Astrocyte of the hippocampus (primary cell): ENCODE measurements at places on chromosomes 1 and 21.

DNA sequence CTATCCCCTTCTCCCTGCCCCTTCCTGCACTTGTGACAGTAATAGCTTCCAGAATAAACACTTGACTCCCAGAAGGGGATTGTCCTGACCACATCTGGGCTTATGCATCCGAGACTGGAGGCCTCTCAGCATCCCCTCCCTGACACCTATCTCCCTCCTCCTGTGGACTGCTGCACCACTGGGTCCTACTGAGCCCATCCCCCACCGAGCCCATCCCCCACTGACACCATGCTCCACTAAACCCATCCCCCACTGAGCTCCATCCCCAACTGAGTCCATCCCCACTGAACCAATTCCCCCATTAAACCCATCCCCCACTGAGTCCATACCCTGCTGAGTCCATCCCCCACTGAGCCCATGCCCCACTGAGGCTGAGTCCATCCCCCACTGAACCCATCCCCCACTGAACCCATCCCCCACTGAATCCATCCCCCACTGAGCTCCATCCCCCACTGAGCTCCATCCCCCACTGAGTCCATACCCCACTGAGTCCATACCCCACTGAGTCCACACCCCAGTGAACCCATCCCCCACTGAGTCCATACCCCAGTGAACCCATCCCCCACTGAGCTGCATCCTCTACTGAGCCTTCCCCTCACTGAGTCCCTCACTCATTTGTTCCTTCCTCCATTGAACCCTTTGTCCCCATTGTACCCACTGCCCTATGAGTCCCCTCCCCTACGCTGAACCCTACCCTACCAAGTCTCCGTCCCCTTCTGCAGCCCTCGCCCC is 5.6 kb downstream of the PDZK1IP1 start:
- DNase-seq: no peak

- peak; percentile 35 for DNase-seq
Observed at GRCh38 chr1:244861683-244862082, 2.7 kb downstream of the HNRNPU start.

GRCh38 chr1:172895050-172895460 is 155.7 kb downstream of the TNFSF18 start:
- DNase-seq: no peak

DNA sequence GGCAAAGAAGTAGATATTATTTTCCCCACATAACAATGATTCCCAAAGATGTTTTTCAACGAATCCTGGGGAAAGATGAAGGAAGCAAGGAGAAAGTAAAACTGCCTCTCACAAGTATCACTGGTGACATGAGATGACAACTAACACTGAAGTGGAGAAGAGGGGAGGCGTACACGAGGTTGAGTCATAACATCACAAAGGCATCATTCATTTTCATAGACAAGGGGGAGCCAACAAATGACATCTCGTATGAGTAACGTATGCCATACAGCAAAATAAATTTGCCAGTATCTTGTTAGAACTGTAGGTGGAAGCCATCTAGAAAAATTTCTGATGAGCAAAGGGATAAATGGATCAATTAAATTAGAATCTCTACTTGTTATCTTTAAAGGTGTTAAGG is 56.6 kb downstream of the ATP1B1 start:
- peak; percentile 16 for DNase-seq

DNA sequence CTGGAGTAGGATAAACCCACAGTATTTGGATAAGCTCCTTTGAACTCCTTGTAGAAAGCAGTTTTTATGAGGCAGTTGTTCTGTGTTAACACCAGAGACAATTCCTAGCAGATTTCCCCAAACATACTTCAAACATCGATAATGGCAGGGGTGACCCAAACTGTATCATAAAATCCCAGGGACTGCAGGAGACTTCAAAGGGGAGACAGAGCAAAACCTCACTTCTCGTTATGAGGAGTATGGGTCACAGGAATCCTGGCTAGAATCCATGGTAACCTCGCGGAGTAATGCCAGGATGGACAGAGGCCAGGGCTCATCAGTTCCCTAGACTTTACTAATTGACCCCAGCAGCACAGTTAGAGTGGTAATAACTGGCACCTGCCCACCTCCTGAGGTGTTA is 148.0 kb downstream of the DHRS3 start:
- no peak for DNase-seq

- no peak for DNase-seq
Observed at GRCh38 chr1:60992165-60992564, 90.2 kb upstream of the NFIA start.

- DNase-seq: peak; percentile 71
Observed at GRCh38 chr1:242787968-242788367, 263.5 kb upstream of the PLD5 start.

GRCh38 chr1:239418681-239419080 is 32.3 kb downstream of the CHRM3 start:
- no peak for DNase-seq

GRCh38 chr1:212442408-212442807 is 9.7 kb downstream of the NENF start:
- DNase-seq: no peak

- DNase-seq: no peak
Observed at GRCh38 chr1:4464478-4464877, 189.9 kb upstream of the AJAP1 start.

DNA sequence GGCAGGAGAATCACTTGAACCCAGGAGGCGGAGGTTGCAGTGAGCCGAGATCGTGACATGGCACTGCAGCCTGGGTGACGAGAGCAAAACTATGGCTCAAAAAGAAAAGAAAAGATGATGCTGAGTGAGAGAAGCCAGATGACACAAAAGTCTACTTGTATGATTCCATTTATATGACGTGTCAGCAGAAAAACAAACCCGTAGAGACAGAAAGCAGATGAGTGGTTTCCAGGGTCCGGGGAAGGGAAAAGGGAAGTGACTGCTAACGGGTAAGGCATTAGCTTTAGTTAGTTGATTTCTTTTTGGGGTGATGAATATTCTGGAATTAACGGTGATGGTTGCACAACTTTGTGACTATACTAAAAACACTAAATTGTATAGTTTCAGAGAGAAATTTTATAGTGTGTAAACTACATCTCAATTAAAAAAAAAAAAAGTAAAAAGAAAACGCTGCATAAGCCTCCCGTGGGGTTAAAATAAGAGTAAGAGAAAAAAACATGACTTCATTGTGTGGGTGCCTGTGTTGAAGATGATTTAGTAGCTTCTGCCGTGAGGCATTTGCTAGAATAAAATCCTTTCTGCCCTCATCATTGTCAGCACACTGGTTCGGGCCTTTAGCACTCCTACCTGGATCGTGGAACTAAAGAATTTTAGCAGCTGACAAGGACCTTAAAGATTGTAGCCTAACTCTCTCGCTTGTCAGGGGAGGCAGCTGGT is 24.7 kb upstream of the ATP5PO start:
- DNase-seq: peak; percentile 20

DNA sequence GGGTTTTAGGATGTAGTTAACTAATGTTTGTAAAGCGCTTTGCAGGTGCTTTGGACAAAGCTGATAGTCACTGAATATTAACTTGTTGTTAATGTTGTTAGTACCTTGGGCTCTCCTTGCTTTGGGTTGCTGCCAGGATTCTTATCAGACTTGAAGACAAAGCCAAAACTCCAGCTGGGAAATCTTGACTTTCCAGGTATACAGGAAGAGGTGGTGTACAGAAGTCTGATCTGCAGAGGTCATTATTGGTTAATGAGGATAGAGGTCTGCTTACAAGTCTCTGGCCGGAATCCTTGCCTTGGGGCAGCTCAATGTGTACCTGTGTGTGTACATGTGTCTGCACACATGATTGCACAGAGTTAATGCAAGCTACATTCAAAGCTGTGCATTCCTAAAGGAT is 96.0 kb upstream of the POU3F1 start:
- DNase-seq: no peak

DNA sequence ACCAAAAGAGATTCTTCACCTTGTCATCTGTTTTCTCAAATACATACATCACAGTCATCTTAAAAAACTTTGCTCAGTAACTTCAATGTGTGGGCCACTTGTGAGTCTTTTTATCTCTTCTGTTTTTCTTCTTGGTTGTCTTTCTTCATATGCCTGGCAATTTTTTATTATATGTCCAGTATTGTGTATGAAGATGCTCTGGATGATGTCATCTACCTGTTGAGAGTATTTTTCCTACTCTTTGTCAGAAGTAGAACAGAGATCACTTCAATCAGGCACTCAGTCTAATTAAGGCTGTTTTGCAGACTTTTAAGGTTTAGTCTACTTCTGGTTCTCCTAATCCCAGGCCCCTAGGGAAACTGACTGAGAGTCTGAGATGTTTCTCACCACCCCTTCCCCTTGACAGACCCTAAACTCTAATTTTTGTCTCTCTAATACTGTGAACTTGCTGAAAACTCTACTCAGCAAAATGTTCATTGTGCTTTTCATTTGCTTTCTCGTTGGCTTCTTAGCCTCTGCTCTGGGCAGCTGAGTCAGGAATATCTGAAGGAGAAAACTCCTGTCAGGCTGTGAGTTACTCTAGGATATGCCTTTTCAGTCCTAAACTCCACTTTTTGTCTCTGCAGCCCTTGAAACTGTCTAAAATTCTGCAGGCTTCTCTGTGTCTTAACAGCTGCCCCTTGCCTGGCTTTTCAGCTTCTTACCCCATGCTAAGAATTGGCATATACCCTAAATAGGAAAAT is 33.0 kb upstream of the DNAJC6 start:
- no peak for DNase-seq

GRCh38 chr1:176136891-176137290 is 70.2 kb downstream of the COP1 start:
- DNase-seq: no peak

GRCh38 chr1:92848201-92848600 is 16.4 kb downstream of the RPL5 start:
- DNase-seq: no peak

DNA sequence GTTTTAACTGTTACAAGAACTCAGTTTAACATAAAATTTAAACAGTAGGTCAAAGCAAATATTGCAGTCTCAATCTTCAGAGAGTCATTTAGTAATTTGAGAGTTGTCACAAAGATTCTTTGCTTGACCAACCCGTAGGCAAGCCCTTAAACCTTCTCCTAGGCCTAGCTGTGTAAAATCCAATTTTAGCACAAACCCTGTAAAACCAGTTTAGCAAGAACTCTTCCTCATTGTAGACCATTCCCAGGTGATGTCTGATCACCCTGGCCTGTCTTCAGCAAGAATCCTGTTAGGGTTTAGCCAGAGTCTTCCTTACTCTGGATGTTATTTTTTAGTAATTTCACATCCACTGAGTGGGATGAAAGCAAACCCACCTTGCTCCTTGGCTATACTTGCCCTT is 30.1 kb downstream of the LRIG2 start:
- no peak for DNase-seq

GRCh38 chr21:44943686-44944550 is 4.1 kb downstream of the SLX9 start:
- no peak for DNase-seq

DNA sequence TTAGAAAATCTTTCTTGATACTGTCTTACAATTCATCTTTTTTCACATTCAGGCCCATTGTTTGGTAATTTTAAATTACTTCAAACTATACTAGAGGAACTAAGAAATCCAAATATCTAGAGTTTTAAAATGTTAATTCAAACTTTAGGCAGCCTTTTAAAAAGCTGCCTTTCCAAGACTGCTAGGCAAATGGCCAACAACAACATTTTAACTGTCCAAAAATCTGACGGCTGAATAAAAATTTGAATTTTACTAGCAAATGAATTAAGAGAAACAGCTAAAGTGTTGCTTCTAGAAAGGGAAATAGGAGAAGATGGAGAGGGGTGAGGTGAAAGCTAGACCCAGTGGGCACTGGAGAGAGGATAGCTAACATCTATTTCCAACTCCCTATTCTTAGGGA is 17.2 kb downstream of the DPYD start:
- DNase-seq: peak; percentile 73

- peak; percentile 70 for DNase-seq
Observed at GRCh38 chr1:54153535-54154439, 987 bp upstream of the CDCP2 start.

- DNase-seq: no peak
Observed at GRCh38 chr21:45284456-45284741, 3.3 kb downstream of the POFUT2 start.

DNA sequence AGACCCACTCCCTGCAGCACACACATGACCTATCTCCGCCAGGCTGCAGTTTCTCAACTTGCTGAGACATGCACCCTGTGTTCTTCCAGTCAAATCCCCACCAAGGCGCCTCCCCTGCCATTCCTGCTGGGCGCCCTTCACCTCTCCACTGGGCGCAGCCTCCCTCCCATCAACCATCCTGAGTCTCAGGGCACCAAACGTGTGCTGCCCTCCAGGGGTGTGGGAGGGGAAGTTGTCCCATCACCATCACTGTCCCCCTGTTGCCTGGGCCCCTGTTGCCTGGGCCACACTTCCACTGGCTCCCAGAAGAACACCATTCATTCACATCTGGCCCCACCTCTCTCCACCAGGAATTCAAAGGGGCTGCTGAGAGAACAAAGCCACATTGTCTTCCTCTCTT is 44.9 kb upstream of the EFHD2 start:
- DNase-seq: no peak

GRCh38 chr1:82897549-82897948 is 1096.8 kb downstream of the ADGRL2 start:
- no peak for DNase-seq

- no peak for DNase-seq
Observed at GRCh38 chr1:166956872-166957271, 18.5 kb downstream of the ILDR2 start.

GRCh38 chr21:36510911-36511310 is 31.0 kb upstream of the CLDN14 start:
- no peak for DNase-seq

DNA sequence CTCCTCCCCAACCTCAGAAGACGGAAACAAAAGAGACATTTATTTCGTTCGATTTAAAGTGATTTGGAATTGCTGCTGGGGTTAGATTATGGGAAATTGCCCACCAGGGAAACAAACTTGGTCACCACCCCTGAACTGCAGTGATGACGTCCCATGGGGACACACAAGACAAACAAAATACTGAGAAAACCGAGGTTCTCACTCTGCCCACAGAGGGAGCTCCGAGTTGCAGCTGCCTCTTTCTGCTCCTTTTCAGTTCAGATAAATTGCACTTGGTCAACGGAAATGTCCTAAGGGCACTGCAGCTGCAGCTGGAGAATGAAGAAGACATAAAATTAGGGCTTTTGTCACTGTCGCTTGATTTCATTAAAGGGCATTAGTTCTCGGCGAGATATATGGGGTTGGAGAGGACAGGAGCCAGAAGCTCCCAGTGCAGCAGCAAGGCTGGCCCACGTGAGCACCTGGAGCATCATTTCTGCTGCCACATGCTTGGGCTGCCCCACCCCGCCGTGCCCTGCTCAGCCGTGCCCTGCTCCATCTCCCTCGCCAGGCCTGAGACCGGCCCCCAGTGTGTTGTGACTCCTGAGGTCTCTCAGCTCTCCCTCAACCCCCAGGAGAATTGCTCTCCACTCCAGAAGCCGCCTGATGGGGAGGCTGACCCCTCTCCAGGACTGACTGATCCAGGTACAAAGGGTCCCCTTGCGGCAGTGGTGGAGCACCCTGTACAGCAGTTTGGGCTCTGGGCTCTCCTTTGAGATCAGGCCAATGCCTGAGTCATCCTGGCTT is 231.7 kb upstream of the AJAP1 start:
- no peak for DNase-seq
